ENCODE measurements at places on chromosomes 16 and 17.

- no peak for DNase-seq
Measured at GRCh38 chr16:66420396-66420795, 6.7 kb upstream of the BEAN1 start.

GRCh38 chr16:25264597-25264996, 7.0 kb upstream of the ZKSCAN2 start:
- DNase-seq: peak; percentile 39

DNA sequence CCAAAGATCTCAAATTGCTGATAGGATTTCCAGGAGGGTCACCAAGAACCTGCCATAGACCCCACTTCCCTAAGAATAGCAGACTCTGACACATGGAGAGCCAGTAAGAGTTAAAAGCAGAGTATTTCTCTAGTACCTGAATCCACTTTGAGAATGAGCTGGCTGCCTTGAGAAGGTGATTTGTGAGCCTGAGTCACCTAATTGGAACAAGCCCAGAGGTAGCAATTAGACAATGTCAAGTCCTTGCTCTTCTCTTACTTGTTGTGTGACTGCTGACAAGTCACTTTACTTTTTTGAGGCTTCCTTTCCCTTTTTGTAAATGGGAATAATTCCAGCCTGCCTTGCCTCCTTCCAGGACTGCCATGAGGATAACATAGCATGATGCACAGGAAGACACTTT, 76.1 kb upstream of the ASIC2 start:
- DNase-seq: no peak

DNA sequence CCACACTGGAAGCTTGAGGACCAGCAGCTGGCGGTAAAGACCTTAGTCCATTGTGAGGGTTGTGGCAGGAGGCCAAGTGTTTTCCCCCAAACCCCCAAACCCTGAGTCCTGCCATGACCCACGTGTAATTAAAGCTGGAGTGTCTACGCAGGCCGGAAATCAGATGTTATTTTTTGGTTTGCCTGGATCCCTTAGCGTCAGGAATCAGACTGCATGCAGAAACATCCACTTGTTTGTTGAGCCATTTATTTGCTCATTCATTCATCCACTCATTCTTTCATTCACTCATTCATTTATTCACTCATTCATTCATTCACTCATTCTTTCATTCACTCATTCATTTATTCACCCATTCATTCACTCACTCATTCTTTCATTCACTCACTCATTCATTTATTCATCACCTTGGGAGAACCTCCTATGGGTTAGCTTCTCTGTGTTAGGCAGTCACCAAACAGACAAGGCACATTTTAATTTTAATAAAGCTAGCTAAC, 313.1 kb downstream of the MAF start:
- DNase-seq: no peak

GRCh38 chr16:27982184-27982583, 81.3 kb downstream of the GSG1L start:
- no peak for DNase-seq

- no peak for DNase-seq
Measured at GRCh38 chr16:82037666-82038065, 2.6 kb downstream of the HSD17B2 start.

DNA sequence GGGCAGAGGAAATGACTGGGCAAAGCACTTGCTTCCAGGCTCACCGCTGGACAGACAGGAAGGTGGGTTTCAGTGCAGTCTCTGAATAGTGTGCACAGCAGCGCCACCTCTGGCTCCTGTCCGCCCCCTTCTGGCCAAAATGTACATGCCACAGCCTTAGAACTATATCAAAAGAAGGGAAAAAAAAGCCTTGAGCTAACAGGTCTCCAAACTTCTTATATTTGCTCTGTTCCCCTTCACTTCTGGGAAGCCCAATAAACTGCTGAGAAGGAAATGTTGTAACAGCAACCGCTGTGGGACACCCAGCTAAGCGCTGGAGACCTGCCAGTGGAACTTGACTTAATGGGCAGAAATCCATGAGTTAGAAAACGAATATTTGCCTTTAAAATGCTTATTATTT, 17.5 kb downstream of the COG7 start:
- peak; percentile 59 for DNase-seq

GRCh38 chr17:79956853-79957252, 78.8 kb downstream of the TBC1D16 start:
- DNase-seq: no peak

DNA sequence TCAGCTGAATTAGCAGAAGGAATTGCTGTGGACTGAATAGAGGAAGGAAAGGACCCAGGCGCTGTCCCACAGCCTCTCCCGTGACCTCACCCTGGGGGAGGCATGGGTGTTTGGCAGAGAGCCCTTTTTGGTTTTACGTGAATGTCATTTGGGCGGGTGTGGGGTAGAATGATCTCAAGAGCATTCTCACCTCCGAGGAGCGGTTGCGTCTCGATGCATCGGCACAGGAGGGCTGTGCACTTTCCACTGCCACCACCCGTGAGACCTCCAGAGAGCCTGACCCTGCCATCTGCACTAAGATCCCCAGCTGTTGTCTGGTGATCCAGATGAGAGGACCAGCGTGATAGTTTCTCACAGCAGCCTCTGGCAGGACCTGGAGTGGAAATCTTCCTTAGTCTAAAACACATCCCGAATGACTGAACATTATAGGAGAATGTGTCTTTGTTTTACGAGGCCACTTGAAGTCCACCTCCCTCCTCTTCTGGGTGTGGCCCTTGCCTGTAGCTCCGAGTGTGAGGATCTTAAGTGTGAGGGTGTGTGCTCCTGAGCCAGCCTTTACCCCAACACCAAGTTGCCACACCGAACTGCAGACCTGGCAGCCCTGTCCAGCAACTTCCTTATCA, 29.3 kb downstream of the FOXK2 start:
- no peak for DNase-seq

DNA sequence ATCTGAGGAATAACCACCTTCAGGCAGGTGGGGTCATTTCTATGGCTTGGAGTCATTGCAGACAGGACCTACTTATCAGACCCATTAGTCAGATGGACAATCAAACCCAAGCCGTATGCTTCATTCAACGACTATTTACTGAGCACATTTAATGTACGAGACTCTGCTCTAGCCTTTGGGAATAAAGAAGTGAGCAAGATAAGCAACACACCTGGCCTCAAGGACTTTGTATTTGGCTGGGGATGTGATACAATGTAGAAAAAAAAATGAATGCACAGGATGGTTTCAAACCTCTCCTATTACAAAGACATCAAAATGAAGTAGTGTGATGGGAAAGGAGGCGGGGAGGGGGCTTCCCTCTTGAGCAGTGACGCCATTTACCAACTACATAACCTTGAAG, 311.7 kb downstream of the PMP22 start:
- DNase-seq: no peak

DNA sequence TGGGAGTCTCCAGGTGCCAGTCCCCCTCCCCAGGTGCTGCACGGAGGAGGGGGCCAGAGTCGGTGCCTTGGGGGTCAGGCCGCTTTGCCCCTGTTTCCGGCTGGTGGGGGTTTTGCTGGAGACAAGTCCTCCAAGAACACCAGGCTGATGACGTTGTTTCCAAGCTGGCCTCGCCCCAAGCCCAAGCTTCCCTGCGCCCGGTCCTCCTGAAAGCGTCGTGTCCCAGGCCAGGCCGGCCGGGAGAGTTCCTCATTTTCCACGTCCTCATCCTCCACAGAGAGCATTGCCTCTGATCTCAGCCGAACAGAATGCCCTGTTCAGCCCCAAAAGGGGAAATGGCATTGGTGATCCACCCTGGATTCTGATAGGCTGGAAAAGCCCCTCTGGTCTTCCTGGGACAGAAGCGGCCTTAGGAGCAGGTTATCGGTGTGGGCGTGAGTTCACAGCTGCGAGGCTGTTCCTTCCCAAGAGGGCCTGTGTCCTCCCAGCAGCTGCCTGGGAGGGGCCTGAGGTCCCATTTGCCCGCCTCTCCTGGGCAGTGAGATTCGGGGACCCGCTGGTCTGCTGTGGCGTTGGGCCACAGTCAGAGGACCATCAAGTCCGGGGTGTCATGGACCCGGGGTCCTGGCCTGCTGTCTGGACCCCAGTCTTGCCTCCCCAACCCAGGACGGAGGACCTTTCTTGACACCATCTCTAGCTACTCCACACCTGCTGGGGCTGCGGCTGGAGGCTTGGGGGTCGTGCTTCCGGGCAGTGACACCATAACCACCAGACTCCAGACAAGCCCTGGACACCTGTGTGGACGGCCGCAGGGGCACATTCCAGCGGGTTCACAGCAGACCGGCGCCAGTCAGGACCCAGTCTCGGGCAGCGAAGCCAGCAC, 7.1 kb downstream of the SOX8 start:
- DNase-seq: no peak

- DNase-seq: peak; percentile 93
Measured at GRCh38 chr16:8621572-8622314, at the start of gene METTL22. TSS of gene METTL22 (plus strand) at chr16:8621698. CDS start at chr16:8625666, 3,968 bp downstream.

DNA sequence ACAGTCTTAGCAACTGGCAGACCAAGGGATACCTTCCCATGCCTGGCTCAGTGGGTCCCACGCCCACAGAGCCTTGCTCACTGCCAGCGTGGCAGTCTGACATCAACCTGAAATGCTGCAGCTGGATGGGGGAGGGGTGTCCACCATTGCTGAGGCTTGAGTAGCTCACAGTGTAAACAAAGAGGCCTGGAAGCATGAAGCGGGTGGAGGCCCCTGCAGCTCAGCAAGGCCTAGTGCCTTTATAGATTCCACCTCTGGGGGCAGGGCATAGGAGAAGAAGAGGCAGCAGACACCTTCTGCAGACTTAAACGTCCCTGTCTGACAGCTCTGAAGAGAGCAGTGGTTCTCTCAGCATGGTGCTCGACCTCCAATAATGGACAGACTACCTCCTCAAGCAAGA, 263.2 kb downstream of the KIF2B start:
- no peak for DNase-seq

- no peak for DNase-seq
Measured at GRCh38 chr17:1490643-1491442, 1.6 kb downstream of the MYO1C start.

GRCh38 chr16:2075631-2076030, 27.8 kb downstream of the TSC2 start:
- no peak for DNase-seq

DNA sequence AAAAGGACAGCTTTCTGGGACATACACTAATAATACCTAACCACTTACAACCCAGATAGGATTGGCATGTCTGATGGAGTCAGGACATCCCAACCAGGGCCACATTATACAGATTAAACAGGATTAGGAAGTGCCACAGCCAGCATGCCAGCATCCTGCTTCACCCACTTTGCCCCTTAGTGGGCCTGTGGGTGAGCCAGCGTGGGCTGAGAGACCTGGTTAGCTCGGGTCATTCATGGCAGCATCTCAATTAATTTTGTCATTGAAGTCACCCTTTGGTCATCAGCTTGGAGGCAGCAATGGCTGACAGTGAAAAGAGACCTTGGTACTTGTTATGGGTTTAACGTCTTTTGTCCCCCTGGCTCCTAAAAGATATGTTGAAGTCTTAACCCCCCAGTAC, 29.9 kb upstream of the SLC6A2 start:
- no peak for DNase-seq

GRCh38 chr16:12067714-12068401, 91.3 kb downstream of the SNX29 start:
- no peak for DNase-seq

- DNase-seq: no peak
Measured at GRCh38 chr17:17883801-17884200, 47.0 kb upstream of the SREBF1 start.

- DNase-seq: no peak
Measured at GRCh38 chr17:40696651-40697072, 6.9 kb downstream of the KRT24 start.

DNA sequence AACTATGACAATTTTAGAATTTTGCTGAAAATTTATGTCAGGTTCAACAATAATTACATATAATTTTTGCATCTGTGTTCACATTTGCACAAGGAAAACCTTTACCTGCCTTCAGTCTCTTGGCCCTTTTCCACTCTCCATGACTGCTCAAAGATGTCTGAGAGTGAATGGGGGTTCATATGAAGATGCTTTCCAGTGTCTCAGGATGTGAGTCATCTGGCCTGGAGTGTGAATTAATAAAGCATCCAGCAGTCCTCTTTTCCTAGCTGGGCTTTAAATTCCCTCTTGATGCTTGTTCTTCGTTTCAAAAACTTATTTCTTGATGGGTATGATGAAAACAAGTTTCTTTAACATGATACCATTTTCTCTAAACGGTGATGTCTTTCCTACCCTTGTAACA, 99.9 kb downstream of the CDK5R1 start:
- no peak for DNase-seq

GRCh38 chr16:83954577-83955016, 1.6 kb downstream of the OSGIN1 start:
- no peak for DNase-seq
